ENCODE measurements at places on chromosomes 1 and 21.

DNA sequence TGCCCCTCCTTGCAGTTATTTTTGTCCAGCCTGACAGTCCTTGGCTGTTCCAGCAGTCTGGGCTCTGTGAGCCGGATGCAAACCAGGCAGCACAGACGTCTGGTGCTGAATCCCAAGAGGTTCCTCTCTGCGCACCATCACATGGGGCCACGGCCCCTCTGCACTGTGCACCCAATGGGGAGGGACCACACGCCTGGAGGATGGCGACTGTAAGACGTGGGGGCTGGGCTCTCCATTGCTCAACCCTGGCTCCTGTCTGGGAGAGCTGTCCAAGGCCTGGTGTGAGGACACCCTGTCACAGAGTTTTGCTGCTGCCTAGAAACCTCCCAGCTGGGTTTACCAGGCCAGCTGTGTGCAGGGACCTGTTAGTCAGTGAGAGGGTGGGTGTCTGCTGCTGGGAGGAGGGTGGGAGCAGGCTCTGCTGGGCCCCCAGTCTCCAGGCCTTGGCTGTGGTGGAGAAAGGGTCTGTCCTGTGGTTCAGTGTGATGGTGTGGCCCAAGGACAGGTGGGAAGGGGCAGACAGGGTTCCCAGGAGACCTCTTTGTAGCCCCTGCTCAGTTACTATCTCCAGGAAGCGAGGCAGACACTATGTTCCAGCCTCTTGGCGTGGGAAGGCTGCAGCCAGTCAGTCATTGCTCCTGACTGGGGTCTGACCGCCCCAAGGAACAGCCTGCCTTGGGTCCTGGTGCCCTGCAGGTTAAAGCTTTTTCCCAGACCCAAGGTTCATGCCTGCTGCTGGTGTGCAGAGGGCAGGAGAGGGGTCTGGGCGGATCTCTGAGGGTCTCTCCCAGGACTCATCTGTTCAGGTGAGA lies 13.8 kb downstream of the HEYL start:
- no peak for DNase-seq

DNA sequence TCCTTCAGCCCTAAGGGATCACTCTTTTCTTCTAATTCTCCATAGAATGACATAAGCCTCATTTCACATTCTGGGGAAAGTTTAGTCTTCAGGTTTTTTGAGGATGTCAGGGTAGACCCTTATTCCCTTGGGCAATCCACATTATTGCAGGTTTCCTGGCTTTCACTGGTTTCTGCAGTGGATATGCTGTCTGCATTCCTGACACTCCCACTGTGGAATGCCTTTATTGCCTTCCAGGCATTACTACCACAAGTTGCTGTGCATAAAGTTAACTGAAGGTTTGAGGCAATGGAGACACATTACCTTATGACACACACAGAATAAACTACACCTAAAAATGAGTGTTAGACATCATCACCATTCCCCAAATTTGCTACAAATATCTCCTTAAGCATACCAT lies 12.7 kb downstream of the FASLG start:
- DNase-seq: peak; percentile 39

- DNase-seq: no peak
These were observed 30.8 kb downstream of the CAPZB start for GRCh38 chr1:19454265-19455146.

DNA sequence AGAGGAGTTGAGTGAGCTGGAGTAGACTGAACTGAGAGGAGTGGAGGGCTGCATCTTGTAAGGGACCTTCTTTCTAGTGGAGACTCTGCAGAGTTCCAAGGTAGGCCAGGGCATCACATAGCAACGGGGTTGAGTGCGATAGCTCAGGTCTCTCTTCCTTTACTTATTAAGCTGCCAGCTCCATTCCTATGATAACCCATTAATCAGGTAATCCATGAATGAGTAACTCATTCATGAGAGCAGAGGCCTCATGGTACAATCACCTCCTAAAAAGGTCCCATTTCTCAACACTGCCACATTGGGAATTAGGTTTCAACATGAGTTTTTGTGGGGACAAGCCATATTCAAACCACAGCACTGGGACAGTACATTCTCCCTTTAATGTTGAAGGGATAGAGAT lies 21.3 kb downstream of the VN1R5 start:
- no peak for DNase-seq

GRCh38 chr21:25467896-25468295 lies 139.4 kb downstream of the MRPL39 start:
- no peak for DNase-seq

DNA sequence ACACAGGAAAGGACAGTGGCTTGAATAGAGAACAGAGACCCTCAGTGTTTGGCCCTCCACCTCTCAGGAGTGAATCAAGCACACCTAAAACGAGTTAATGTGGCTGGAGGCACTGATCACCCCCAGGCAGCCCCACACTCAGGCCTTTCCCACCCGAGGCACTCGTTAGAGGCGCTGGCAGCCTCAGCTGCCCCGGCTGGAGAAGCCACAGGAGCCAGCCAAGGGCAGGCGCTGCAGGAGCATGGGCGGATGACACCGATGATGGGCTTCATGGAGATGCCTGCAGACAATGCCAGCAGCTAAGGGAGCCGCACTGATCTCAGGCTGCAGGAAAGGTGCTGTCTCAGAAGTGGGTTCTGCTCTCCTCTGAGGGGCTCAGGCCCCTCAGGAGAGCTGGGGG lies 24.1 kb upstream of the ABCG1 start:
- no peak for DNase-seq

- DNase-seq: no peak
These were observed 32.0 kb upstream of the EPHA8 start for GRCh38 chr1:22531251-22531650.

DNA sequence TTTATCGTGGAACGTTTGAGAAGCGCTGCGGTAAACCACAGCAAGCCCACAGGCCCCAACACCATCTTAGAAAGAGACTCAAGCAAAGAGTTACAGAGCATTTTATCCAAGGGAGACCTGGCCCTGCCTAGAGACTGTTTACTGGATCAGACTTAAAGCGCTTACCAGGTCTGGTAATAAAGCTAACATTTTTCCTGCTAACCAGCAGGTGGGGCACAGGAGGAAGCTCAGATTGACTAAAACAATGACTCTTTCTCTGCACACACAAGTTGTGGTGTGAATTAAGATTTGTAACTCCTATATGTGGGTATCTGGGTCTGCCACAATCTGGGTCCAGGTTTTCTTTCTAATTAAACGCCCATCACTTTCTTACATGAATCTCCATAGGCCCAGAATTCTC lies 136.5 kb upstream of the ETS2 start:
- no peak for DNase-seq

DNA sequence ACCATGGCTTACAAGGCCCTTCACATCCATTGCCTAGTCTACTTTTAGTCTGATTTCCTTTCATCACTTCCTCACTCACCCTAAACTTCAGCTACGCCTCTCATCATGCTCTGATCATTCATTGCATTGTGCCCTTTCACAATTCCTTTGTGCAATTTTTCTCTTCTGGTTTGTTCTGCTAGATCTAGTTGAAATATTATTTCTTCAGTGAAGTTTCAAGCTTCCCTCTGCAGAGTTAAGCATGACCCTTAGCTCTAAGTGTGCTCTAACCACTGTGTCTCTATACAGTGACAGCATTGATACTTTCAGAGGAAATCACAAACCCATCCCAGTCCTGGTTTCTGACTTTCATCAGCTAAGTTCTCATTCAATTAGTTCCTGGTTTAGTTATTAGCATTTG lies 166.1 kb downstream of the PLA2G4A start:
- no peak for DNase-seq

GRCh38 chr1:186636786-186637185 lies 43.4 kb downstream of the PTGS2 start:
- DNase-seq: no peak

DNA sequence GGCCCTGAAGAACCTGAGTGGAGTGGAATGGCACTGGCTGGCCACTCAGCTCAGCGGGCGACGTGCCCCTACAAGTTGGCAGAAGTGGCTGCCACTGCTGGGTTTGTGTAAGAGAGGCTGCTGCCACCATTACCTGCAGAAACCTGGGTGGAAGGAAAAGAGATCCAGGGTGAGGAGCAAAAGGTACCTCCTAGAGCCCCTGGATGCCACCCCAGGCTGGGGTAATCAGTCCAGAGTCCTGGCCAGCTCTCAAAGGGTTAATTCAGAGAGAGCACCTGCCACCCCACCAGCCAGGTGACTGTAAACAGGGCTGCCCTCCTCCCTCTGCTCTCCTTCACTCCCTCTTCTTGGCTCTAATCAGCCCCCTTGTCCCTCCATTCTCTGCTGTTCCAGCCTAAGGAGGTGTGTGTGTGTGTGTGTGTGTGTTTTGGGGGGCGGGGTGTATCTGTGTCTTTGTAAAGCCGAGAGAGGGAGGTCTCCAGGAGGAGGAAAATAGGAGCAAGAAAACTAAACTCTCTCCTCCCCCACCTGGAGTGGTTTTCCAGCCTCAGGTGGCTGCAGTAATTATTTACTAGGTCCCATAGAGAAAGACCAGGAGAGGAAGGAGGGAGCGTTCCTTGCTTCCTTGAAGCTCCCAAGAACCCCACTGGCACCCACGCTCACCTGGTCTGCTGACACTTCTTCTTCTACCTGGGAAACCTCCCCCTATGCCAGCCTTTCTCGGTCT lies 12.6 kb downstream of the TRIM46 start:
- no peak for DNase-seq

GRCh38 chr1:8642114-8642513 lies 175.3 kb downstream of the RERE start:
- DNase-seq: no peak

DNA sequence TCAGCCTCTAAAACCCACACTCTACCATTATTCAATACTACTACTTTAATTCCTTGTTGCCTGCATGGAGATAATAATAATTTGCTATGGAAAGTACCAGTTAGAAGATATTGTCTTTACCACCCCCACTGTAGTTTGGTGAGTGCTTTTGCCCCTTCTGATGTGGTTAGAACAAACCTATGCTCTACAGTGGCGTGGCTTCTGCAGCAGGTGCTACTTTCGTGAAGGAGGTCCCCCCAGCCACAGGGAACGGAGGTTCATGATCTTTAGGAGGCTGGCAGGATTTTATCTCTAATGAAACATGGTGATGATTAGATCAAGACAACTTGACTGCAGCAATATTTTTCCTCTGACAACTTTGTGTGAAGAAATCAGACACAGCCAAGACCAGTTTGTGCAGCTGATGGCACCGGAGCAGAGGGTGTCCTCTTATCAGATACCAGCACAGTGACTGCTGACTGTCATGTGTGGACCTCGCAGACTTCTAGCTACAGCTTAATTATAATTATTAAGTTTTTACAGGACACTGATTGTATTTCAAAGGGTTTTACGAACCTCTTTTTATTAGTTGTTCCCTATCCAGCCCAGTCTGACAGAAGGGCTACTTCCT lies 10.7 kb upstream of the TCHH start:
- no peak for DNase-seq

DNA sequence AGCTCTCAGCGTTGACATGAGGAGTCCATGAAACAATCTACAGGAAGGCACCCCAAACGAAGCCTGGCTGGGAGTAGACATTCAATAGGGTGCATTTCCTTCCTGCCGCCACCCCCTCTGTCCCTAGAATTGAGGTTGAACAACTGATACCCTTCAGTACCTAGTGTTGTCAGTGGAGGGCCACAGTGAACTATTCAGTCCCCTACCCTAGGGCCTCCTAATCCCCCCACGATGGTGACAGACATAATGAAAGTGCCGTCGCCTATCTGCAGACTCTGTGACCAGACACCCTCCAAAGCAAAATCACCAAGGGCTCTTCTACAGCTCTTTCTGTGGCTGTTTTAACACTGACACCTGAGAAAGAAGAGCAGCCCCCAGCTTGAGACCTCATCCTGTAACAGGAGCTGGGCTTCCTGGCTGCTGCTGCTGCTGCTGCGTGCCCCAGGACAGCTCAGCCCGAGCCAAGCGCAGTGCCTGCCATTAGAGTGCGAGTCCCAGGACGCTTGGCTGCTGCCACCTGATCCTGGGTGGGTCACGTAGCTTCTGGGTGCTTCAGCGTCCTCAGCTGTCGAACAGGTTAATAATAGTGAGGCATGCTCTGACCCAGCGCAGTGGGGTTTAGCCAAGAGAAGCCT lies 183.0 kb downstream of the ZBTB18 start:
- DNase-seq: no peak

DNA sequence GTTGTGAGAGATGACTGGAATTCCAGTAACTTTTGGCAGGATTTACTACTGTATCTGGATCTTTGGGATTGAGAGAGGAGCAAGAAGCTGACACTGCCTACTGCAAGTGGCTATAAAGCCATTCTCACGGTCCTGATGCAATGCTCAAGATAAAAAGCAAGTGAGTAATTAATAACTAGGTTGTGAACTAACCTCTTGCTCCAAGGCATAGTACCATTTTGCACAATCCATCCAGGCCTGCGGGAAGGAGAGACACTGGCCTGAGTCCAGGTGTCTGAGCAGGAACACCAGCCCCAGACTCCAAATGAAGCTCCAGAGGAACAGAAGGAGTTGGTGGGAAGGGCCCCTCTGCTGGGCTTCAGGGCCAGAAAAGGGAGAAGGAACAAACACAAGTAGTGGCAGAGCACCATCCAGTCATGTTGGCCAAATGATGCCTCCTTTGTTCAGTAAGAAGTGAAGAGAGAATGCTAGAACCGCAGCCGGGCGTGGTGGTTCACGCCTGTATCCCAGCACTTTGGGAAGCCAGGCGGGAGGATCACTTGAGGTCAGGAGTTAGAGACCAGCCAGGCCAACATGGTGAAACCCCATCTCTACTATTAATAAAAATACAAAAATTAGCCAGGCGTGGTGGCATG lies 9.9 kb upstream of the SLC45A3 start:
- no peak for DNase-seq

- no peak for DNase-seq
These were observed 2.4 kb upstream of the DHDDS start for GRCh38 chr1:26429721-26430120.

DNA sequence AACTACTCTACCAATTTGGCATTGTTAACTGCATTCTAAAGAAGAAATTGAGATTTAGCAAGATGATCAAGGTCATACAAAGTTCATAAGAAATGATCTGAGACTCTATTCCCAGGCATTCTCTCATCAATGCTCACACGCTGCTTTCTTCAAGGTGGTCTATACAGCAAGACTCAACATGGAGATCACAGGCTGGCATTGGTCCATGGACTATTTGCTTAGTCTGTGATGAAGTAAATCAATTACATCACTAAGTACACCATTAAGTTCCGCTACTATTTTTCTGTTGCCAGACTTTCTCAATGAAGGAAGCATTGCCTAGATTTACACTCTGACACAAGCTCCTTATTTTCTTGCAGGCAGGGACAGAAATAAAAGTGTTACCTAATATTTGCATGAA lies 51.9 kb upstream of the CYP2J2 start:
- DNase-seq: no peak

GRCh38 chr1:21357161-21357560 lies 66.9 kb upstream of the ECE1 start:
- DNase-seq: no peak

- no peak for DNase-seq
These were observed 6.1 kb upstream of the CD1A start for GRCh38 chr1:158248118-158248517.

- DNase-seq: no peak
These were observed 282.8 kb downstream of the ZNF648 start for GRCh38 chr1:181778640-181779260.

DNA sequence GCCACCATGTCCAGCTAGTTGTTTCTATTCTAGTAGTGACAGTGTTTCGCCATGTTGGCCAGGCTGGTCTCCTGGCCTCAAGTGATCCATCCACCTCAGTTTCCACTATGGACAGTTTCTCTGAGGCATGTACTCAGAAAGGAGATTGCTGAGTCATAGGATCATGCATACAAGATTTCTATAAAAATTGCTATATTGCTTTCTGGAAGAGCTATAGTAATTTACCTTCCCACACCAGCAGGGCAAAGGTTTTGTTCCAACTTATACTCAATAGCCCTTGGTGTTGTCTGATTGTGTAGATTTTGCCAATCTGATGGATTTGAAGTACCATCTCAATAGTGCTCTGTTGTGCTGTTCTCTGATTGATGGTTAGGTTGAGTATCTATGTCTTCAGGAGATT lies 15.6 kb upstream of the ATP1A1 start:
- no peak for DNase-seq

Data from kidney epithelial cell (primary cell).